ENCODE measurements at places on chromosomes 3 and 15. TPM values are rescaled to one million over a fixed set of nuclear protein-coding genes. Genes with fewer than 3 reads are reported as not detected.

The GANC gene
- total RNA-seq: 11.5 TPM

The GPR27 gene
- total RNA-seq: 1.6 TPM

The THAP10 gene
- total RNA-seq: 5.2 TPM

The HYAL1 gene
- total RNA-seq: 2.6 TPM

The HAPLN3 gene
- 6.3 TPM for total RNA-seq

The NME9 gene
- total RNA-seq: not detected

The MEX3B gene
- 11.0 TPM for total RNA-seq

The GOLGA6L26 gene
- not detected for total RNA-seq

The TRIM59 gene
- 6.3 TPM for total RNA-seq

The TMEM44 gene
- total RNA-seq: 14.1 TPM

The OR5K2 gene
- not detected for total RNA-seq

The PRR23B gene
- total RNA-seq: not detected

The IL17RB gene
- total RNA-seq: 1.6 TPM

The ZNF80 gene
- not detected for total RNA-seq

The ULK3 gene
- 18.3 TPM for total RNA-seq

The KLHL40 gene
- total RNA-seq: 179 TPM

The LMAN1L gene
- not detected for total RNA-seq

The EXD1 gene
- total RNA-seq: not detected

The CGGBP1 gene
- 45.9 TPM for total RNA-seq

The ASB14 gene
- not detected for total RNA-seq

The MFAP1 gene
- total RNA-seq: 21.9 TPM

The IL17RE gene
- total RNA-seq: not detected

The WDR93 gene
- not detected for total RNA-seq

The GOLGA8R gene
- 3.1 TPM for total RNA-seq

Measured in skeletal muscle tissue (tissue), 5 donors.